ENCODE measurements at places on chromosomes 1 and 21.

GRCh38 chr1:108643492-108644335 is 17.2 kb downstream of the HENMT1 start:
- peak; percentile 54 for ATAC-seq

GRCh38 chr1:116433275-116434257 is 60.5 kb downstream of the ATP1A1 start:
- ATAC-seq = no peak

DNA sequence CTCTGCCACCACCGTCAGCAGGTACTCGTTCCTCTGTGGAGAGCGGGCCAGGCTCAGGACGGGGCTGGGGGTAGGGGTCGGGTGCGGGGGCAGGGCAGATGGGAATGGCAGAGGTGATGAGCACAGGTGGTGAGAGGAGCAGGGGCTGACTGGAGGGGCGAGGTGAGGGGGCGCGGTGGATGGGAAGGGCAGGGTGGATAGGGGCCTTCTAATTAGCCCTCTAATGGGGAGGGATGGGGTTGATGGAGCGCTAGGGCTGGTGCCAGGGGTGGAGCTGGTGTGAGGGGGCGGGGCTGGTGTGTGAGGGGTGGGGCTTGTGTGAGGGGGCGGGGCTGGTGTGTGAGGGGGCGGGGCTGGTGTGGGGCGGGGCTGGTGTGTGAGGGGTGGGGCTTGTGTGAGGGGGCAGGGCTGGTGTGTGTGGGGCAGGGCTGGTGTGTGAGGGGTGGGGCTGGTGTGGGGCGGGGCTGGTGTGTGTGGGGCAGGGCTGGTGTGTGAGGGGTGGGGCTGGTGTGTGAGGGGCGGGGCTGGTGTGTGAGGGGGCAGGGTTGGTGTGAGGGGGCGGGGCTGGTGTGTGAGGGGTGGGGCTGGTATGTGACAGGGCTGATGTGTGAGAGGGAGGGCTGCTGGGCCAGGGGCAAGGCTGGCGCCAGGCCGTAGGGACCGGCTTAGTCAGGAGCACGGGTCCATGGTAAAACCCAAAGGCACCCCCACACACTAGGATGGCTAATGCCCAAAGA is 5.9 kb downstream of the KRTAP10-1 start:
- ATAC-seq = no peak

DNA sequence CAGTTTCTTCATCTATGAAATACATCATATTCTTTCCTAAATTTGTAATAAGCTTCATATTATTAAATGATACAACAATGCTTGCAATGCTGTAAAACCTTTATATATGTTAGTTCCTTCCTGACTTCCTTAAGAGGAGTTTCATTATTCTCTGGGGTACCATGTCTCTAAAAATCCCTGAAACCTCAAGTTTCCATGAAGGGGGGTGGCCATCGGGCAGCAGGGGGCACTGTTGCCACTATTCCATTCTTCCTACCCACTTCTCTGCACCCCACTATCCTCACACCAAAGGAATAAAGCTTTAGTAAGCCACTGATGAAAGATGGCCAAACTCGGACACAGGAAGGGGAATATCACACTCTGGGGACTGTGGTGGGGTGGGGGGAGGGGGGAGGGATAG is 9.0 kb upstream of the DMRTB1 start:
- no peak for ATAC-seq

DNA sequence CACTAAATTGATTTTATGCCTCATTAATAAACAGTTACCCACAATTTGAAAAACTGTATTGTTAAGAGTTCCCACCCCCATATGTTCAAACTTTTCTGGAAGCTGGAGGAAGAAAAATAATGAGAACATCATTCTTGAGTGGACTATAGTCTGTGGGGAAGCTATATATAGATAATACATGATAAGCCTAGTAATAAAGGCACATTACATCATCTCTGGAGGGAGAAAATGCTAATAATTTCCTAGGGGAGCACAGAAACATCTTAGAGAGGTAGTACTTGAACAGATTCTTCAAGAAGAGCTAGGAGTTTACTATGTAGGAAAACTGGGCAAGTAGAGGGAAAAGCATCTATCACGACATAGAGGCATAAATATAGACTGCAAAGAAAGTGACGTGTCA is 19.6 kb downstream of the CYP2J2 start:
- ATAC-seq = no peak

DNA sequence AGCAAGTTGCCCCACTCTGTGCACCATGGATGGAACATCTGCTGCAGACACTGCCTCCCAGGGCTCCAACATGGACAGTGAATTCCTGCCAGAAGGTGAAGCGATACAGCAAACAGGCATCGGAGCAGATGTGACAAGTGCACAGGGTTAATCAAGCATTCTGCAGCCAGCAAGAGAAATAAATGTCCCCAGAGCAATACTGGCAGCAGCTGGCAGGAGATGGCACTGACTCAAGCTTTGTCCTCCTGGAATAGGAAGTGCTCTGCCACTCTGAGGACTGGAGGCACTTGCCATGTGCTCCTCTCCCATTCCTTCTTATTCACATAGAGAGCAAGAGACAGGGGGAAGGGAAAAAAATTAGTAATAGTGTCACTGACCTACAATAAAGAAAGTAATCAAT is 402.7 kb upstream of the DAB1 start:
- ATAC-seq = no peak

GRCh38 chr1:9097947-9098705 is 28.7 kb upstream of the SLC2A5 start:
- ATAC-seq = no peak

GRCh38 chr1:201149400-201149799 is 4.9 kb downstream of the TMEM9 start:
- no peak for ATAC-seq

DNA sequence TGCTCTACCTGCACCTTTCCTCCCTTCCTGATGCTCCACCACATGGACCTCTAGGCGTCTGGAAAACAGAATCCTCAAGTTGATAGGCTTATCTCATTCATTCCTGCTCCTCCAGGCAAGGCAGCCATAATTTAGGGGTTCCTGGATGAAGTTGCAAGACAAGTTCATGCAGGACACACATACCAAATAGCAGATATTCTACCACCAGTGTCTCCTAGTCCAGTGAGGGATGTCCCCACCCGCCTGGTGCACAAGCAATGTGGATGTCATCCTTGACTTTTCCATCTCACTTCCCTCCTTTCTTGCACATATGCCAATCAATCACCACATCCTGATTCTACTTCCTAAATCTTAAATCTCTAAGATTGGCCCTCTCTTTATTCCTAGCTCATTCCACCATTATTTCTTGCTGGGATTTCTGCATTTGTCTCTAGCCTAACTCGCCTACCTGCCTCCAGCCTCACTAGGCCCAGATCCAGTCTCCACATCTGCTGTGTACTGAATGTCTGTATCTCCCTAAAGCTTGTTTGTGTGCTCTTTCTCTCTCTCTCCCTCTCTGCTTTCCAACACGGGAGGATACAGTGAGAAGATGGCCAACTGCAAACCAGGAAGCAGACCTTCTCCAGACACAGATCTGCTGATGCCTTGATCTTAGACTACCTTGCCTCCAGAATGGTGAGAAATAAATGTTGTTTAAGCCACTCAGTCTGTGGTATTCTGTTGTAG is 40.5 kb downstream of the CD34 start:
- no peak for ATAC-seq

DNA sequence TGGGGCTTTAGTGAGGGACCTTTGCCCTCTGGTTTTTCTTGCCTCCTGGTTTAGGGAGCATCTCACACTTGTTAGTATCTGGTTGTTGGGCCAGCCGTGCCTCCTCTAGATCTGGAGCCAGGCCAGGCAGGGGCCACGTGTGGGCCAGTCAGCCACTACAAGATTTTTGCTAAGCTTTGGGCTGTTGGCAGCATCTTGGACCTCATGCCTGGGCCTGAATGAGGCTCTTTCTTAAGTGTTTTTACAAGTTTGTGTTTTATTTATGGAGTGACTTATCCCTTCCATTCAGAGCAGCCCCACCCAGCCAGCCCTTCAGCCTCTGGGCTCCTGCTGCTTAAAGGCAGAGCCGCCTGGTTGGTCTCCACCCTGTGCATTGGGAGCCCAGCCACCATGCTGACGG is 1.6 kb upstream of the SH3BGRL3 start:
- no peak for ATAC-seq

DNA sequence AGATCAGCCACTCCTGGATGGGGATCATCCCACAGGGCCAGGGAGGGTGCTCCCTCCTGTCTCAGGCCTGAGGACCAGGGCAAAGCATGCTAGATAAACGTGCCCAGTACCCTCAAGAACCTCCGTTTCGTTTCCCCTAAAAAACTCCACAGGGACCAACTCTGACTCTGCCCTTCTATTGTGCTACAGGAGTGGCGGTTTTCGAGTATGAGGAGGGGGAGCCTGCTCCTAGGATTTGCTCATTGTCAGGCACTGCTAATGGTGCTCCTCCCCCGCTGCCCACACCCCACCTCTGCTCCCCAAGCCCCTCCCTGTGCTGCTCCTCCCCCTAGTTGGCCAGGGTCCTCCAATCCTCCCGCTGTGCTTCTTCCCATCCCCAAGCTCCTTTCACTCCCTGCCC is 32.0 kb downstream of the PGBD5 start:
- no peak for ATAC-seq

DNA sequence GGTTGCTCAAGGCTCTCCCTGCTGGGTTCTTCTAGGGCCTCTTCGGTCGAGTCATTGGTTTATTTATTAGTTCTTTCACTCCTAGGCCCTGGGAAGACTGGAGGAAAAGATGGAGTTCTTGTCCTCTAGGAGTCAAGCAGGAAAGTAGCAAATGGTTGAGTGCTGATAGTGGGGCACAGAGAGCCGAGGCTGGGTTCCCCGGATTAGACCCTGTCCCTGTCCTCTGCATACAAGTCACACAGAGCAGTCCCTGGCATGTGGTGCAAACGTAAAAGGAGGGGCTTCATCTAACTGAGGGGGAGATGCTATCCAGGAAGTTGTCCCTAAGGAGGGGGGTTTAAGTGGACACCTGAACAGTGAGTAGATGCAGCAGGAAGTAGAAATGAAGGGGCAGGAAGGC is 19.2 kb upstream of the KCNE2 start:
- no peak for ATAC-seq

DNA sequence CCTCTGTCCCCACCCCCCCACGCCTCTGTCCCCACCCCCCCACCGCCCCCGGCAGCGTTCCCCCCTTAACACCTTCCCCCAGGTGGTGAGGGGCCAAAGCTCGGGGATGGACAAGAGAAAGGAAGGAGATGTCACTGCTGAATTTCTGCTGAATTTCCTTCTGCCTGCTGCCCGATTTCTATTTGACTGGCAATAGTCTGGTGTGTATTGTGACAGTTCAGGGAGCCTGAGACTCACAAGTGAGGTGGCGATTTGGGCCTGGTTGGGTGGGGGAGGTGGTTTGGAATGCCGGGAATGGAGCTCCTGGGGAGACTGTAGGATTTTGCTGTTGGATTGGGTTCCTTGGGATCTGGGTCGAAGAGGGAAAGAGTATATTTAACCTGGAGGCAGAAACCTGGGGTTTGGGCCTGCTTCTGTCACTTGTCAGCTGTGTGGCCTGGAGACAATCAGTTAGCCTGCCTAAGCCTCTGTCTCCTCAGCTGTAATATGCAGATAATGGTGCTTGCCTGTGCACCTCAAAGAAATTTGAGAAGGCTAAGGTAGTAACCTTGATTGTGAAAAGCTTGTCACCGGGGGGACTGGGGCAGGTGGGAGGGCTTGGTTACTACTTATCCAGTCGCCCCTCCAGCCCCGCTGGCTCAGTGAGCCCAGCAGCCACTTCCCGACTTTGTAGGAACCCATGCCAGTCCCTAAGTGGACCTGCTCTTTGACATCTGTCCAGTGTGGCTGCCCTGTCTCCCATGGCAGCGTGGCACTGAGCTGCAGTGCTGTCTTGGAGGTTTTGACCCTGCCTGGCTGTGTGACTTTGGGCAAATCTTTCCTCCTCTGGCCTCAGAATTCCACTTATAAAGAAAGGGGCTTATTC is 7.7 kb upstream of the LMNA start:
- ATAC-seq = no peak

- no peak for ATAC-seq
Measured at GRCh38 chr1:94044891-94045290, 76.1 kb downstream of the ABCA4 start.

- ATAC-seq = peak; percentile 53
Measured at GRCh38 chr1:45929257-45929687, 125.9 kb downstream of the MAST2 start.

DNA sequence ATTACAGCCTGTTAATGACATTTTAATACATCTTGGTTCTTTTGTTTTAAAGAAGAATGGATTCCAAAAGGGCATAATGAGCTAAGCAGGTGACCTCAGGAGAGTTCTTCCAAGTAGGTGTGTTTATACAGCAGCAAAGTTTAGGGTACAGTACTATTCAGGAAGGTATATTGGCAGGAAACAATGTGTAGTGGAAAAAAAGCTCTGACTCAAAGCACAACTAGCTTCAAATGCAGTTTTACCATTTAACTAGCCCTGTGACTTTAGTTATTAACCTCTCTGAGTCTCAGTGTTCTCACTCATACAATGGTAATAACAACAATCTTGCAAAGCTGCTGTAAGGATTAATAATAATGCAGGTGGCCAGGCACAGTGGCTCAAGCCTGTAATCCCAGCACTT is 29.9 kb downstream of the FAF1 start:
- no peak for ATAC-seq

- no peak for ATAC-seq
Measured at GRCh38 chr21:37153196-37153934, 80.3 kb downstream of the TTC3 start.

GRCh38 chr1:240687820-240688219 is 75.9 kb upstream of the GREM2 start:
- ATAC-seq = no peak

DNA sequence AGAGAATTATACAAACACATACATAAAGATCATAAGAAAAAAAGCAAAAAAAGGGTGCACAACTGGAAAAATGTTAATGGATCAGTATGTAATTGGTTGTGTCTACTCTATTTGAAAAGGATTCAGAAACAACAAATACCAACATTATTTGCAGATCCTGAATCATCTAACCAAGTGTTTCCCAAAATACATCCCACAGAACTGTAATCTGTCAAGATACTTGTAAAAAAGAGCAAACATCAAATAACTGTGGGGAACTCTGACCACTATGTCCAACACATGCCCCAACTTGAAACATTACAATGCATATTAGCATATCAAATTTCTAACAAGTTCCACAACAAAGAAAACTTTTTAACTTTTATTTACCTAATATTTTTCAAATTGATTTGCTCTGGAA is 22.6 kb downstream of the ANKRD13C start:
- ATAC-seq = no peak

DNA sequence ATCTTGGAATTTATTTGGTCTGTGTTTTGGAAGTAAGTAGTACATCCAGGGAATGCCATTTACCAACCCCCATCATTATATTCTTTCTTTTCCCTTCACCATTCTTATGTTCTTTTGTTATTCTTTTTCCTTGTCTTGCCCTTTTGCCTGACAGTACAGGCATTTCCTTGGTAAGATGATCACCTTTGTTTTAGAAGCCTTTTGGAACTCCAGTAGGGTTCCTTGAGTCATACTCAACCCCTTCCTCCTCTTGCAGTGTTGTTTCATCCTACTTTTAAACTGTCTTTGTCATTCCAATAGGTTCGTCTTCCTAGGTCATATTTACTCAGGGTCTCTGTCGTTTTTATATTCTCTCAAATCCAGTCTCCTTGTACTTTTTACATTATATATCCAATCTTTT is 9.2 kb downstream of the MRPS21 start:
- no peak for ATAC-seq

Measured in gastroesophageal sphincter (tissue), 4 donors.